ENCODE measurements at places on chromosomes 2 and 18.

DNA sequence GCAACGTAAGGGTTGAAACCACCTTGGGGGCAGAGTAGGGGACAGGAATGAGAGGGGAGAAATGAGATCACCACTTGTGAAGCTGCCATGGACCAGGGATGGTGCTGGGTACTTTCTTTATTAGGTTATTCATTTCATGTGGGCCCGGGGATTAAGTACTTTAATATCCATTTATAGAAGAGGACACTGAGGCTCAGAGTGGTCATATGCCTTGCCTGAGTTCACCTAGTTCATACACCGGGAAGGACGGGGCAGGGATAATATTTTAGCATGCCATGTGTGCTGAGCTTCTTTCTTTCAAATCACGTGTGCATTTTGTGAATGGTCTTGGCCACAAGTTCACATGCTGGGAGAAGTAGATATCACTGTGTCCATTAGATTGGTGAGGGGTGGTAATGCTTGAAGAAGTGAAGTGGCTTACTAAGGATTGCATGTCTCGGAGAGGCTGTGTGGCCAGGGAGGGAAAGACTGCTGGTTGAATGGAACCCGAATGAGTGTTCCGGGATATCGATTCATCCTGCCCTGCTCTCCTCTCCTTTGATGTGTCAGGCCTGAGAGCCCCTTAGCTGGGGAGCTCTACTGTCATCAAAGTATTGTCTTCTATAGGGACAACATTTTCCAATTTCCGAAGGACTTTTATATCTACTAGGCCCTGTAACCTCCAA is 187.1 kb downstream of the MYCN start:
- DNase-seq = no peak

GRCh38 chr2:193985272-193985671 is 1671.8 kb upstream of the SLC39A10 start:
- DNase-seq = peak; percentile 78

GRCh38 chr2:41910126-41910525 is 137.7 kb upstream of the PKDCC start:
- DNase-seq = no peak

DNA sequence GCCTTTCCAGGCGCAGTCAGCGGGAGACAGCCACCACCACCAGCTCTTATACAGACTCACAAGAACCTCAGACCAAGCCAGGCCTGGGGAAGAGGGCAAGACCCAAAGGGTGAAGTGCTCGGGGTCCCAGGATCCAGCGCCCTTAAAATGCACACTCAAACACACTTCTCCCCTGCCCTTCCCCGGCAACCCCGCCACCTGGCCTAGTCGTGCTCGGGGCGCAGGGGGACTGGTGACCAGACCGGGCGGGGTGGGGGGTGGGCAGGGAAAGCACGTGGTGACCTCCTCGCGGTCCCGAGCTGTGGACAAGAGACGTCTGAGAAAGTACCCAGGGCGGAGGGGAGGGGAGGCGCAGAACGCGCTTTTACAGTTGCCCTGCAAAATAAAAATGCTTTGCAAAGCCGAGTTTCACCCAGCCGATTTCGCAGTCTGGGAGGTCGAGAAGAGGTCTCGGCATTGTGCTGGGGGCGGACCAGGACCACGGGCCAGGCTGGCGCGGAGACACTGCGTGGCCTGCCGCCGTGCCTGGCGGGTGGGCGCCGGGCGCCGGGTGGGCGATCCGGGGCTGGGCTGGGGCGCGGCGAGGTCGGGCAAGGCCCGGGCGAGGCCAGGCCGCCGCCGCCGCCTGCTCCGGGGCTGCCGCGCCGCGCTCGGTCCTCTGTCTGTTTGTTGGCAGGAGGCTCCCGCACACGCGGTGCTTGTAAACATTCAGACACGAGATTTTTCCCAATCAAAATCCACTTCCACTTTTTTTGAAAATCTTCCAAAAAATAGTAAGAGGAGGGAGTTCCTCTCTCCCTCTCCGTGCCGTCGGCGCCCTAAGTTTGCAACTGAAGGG is 2.0 kb downstream of the BCL11A start:
- peak; percentile 67 for DNase-seq

DNA sequence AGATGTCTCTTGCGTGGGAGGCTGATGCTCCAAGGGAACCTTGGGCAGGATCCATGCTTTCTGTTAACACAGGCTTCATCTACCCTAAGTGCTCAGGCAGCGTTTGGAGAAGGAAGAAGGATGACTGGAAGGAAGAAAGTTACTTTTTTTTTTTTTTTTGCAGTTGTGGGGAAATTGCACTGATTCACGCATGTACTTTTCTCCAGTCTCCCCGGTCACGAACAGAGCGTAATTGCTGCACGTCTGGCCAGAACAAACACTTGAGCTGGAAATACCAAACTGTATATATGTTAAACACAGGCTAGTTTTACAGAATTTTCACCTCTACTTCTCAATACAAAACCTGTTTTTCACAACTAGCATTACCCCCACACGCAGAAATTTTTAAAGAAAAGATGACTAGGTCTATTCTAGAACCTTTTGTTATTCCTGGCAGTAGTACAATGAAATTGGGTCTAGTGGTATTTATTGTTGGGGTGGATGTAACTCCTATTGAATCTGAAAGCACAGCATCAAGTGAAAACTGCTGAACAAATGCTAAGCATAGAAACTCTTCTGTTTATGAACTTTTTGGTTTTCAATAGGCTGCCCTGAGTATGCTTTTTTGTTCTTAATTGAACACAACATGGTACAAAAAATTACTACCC is 9.3 kb upstream of the SCYGR5 start:
- DNase-seq = no peak

DNA sequence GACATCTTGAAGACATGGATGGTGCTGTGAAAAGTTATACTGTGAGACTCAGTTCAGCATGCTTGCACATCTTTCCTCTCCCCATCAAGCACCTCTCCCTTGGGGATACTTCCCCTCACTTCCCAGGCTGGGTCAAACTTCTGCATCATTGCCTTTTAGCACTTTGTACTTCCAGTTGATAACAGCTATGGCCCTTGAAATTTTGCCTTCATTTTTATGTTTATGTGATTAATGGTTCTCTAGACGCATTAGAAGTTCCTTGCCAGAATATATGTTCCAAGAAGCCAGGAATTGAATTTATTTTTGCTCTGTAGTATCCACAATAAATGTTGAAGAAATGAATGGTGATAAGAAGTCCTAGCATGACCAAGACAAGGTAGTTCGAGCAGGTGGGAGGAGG is 120.9 kb upstream of the ST6GAL2 start:
- no peak for DNase-seq

DNA sequence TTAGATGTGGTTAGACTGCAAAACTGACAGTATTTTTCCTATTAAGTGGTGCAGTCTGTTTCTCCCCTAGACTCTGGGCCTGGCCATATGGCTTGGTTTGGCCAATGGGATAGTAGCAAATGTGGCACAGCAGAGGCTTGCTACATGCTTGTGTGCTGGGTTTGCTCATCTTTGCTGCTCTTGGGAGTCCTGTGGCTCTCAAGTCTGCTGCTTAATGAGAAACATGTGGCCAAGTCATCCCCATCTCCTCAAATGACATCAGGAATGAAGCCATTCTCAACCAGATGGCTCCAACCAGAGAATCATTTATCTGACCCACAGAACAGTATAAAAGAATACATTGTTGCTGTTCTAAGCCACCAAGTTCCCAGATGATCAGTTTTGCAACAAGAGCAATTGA is 57.1 kb upstream of the PAX3 start:
- no peak for DNase-seq

Measured in NCI-H69 (cell line).